ENCODE measurements at places on chromosomes 1 and 21. TPM values are rescaled to one million over a fixed set of nuclear protein-coding genes. Genes with fewer than 3 reads are reported as not detected.

DNA sequence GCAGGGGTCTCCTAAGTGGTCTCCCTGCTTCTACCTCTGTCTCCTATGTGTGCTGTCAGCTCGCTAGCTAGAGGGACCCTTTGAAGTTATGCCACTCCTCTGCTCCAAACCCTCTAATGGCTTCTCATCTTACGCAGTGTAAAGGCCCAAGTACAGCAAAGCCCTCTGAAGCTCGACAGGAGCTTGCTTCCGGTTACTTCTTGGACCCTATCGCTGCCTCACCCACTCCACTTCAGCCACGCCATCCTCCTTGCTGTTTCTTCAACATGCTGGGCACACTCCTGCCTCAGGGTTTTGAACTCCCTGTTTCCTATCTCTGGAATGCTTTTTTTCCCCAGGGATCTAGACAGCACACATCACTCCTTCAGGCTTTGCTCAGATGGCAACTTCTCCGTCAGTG, 102.3 kb upstream of the F3 start:
- no peak for DNase-seq

The WASF2 gene
- 54.6 TPM for total RNA-seq

GRCh38 chr1:167499106-167499505, 19.2 kb downstream of the CD247 start:
- DNase-seq, result no peak

GRCh38 chr21:37337831-37338230, 28.7 kb upstream of the DYRK1A start:
- no peak for DNase-seq

GRCh38 chr21:41186755-41187536, 19.0 kb downstream of the BACE2 start:
- DNase-seq, result no peak

- DNase-seq, result no peak
Measured at GRCh38 chr1:54096227-54096876, 42.9 kb downstream of the TCEANC2 start.

DNA sequence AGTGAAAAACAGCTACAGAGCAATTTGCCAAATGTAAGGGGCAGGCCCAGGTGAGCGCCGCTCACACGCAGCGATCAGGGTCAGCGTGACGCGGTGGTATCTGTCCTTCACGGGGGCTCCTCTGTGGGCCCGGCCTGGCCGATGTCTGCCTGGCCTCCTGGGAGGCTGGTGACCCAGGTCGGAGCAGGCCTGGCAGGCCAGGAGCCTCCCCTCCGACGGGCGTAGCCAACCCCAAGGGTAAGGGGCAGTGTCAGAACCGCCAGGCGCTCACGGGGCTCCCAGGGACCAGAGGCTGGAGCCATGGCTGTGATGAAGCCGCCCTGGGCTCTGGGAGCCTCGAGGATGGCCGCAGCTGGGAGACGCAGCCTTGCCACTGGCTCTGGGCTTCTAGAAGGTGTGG, 72.1 kb downstream of the MORN1 start:
- DNase-seq, result no peak

- DNase-seq, result no peak
Measured at GRCh38 chr1:24096009-24096738, 15.8 kb downstream of the MYOM3 start.

The ICOSLG gene
- total RNA-seq, result 1.2 TPM

DNA sequence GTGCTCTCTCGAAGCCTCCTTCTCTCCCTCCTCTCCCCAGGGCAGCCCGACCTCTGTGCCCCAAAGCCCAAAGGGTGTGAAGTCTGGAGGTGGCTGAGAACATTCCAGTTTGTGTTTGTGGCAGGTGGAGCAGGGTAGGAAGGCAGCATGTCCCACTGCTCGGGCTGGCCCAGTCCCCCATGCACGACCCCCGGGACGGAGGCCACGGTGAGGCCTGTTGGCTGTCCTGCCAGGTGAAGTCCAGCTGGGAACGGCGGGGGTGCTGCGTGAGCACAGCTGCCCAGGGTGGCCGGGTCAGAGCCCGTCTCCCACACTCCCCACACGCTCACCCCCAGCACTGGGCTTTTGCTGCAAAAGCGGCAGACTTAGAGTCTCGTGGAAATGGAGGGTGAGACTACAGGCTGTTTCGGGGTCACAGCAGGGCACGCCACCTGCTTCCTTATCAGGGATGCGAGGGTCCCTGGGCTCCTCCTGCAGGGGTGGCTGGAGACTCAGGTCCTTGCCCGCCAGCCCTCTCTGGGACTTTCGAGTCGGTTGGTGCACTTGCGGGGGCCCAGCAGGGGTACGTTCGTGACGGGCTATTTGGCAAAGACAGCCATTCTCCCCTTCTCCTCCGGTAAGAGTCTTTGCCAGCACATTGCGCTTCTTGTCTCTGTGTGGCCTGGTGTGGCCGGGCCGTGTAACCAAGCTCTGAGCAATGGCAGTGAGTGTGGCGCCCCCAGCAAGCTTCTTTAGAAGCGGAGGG, 40.3 kb downstream of the MORN1 start:
- peak; percentile 60 for DNase-seq

- no peak for DNase-seq
Measured at GRCh38 chr1:63663873-63664272, 70.7 kb downstream of the PGM1 start.

DNA sequence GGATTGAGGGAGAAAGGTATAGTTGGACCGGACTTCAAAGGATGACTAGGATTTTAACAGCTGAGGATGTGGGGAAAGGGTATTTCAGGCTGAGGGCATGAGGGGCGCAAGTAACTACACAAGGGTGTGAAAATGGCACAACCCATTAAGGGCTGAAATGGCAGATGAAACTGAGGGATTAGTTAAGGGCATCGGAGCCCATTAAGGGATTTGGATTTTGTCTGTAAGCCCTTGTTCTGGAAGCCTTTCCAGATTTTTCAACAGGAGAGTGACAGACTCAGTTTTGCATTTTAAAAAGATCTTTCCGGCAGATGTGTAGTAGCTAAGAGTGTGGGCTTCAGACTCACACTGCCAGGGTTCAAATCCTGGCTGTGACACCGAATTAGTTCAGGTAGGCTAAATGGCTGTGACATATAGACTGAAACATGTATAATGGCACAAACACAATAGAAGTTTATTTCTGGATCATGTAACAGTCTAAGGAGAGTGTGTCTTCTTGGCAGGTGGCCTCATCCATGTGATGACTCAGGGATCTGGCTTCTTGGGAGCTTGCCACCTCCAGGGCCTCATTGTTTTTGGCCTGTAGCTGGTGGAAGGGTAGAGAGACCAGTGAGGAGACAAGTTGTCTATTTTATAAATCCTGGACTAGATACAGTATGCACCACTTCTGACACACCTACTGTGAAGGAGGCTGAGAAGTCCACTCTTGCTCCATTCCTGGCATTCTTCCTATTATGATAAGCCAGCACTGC, 49.6 kb downstream of the UBE2T start:
- no peak for DNase-seq

- DNase-seq, result no peak
Measured at GRCh38 chr1:151486557-151486956, 24.6 kb upstream of the CGN start.

DNA sequence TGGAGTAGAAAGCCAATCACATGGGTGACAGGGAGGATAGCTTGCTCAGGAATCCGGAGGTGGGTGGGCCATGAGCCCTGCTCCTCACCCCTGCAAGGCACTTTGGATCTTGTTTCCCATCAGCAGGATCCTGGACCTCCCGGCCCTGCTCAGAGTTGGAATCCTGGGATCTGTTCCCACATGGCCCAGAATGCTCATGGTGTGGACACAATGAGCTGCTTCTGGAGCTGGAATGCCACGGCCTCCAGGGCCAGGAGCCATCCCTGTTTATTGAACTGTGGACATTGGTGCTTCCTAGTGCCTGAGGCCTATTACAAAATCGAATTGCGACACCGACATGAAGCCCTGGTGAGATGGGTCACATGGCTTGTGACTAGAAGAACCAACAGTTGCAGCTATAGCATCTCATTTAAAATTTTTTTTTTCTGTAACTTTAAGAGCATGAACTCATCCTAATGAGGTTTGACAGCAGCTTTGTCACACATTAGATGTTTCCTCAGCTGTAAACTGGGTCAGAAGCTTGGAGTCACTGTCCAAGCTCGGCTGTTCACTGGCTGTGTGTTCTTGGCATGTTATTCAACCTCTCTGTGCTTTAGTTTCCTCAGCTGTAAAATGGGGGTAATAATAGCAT, 40.4 kb upstream of the GOLT1A start:
- DNase-seq, result no peak

GRCh38 chr1:224506141-224506814, 71.7 kb upstream of the WDR26 start:
- DNase-seq, result no peak

GRCh38 chr21:18542081-18542480, 138.5 kb upstream of the TMPRSS15 start:
- no peak for DNase-seq

- no peak for DNase-seq
Measured at GRCh38 chr21:31594726-31595125, 64.8 kb upstream of the SOD1 start.

DNA sequence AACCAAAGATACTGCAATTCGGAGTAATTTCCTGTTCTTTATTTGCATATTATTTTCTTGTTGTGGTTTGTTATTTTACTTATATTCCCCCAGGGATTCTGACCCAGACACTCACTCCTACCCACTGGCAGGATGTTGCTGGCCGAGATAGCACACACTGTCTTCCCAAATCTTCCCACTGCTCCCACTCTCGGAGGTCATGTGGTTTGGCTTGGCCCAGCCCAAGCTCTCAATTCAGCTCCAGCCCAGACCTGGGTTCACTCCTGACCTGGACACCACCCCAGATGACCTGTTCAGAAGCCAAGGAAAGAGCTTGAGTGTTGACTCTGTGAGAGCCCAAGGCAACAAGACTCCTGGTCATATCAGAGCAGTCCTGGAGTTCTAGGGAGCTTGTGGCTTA, 1.2 kb upstream of the FAM43B start:
- DNase-seq, result no peak

The DCAF8 gene
- 89.1 TPM for total RNA-seq

DNA sequence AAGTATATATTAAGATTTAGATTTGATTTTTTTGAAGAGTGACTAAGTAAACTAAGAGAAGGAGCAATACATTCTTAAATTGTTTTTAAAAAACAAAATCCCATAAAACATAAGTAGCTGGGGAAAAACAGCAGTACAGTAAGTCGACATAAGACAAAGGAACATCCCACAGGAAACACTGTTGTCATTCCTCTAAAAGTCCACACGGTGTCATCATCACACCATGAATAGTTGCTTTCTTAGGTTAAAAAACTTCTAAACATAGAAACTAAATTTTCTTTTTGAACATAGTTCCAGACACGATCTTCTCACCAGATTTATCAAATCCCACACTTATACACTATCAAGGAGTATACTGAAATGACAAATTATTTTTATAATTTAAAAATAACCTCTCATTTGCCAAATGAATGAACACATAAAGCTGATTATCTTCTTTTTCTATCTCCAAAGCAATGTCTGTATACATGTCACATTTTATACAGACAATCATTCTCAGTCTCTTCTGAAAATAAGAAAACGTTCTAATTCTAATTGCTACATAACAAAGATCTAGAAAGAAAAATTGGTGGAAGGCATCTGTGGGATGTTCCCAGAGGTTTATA, 15.8 kb downstream of the ODF2L start:
- no peak for DNase-seq

The PRRX1 gene
- 10.7 TPM for total RNA-seq

DNA sequence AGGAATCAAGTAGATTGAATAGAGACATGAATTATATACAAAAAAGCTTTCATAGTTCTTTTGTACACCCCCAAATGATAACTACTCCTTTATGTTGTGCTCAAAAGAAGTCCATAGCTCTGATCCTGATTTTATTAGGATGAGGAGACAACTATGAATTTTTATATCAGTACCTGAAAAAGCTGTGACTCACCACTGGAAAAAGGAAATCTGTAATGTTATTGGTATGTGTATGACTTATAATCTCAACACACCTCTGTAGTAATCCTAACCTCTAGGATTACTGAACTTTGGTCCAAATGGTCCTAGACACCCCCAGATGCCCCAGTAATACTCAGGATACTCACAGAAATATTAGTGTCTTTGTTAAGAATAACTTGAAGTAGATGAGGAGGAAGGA, 10.2 kb downstream of the PRKAB2 start:
- DNase-seq, result no peak

- DNase-seq, result no peak
Measured at GRCh38 chr1:153444078-153444477, 16.4 kb downstream of the S100A7 start.

The PLPPR4 gene
- 3.1 TPM for total RNA-seq

The LCE2B gene
- not detected for total RNA-seq

The RGS7 gene
- 0.55 TPM for total RNA-seq

- DNase-seq, result no peak
Measured at GRCh38 chr1:55990007-55990406, 589.4 kb downstream of the PLPP3 start.

GRCh38 chr1:81700728-81701470, 99.8 kb upstream of the ADGRL2 start:
- no peak for DNase-seq

DNA sequence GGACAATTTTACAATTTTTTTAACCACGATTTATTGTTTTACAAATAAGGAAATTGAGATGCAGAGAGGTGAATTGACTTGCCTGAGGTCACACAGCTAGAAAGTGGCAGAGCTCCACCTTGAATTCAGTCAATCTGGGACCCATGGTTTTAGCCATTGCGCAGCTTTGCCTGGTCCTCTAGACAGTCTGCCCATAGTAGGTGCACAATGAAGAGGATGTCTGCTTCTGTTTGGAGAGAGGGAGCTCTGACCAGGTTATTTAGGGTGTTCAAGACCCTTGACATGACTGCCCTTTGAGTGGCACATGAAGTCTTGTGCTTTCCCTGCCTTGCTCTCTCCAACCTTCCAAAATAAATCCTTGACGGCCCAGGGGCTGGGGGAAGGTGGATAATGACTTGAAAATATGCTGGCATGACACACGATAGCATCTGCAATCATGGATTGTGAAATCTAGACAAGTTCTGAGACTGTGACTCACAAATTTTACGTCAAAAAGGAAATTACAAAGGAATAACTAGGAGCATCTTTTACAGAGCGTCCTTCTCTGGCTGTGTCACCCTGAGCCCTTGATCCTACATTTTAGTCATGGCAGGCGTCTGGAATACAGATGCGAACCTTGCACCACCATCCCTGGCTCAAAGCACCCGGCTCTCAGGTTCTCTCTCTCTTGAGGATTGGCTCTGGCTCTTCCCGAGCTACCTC, 26.2 kb upstream of the ID3 start:
- DNase-seq, result no peak

GRCh38 chr1:244349581-244350001, 102.1 kb downstream of the ADSS2 start:
- no peak for DNase-seq

GRCh38 chr1:8891401-8891800, 12.9 kb upstream of the ENO1 start:
- no peak for DNase-seq

The CELA2A gene
- 15,349 TPM for total RNA-seq

GRCh38 chr1:12169442-12170135, 2.8 kb downstream of the TNFRSF1B start:
- DNase-seq, result no peak
